Fibroblast of the aortic adventitia (primary cell): ENCODE measurements at places on chromosomes 6 and 20.

DNA sequence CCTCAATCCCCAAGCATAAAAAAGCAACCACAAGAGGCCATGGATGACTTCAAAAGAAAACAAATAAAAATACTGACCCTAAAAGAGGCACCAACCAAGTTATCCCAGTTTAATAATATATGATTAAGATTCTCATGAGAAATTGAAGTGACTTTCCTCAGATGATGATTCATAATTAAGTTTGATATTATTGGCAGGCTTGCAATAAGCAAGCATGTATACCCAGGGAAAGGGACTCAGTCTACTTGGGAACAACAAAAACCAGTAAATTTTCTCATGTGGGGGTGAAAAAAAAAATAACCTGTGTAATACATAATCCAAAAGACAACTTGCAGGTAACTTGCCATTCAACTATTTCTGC, 19.6 kb downstream of the JAG1 start:
- no peak for DNase-seq

GRCh38 chr6:12150812-12151432, 138.8 kb downstream of the HIVEP1 start:
- DNase-seq = no peak

- DNase-seq = no peak
Observed at GRCh38 chr6:123363912-123364311, 272.8 kb downstream of the TRDN start.

DNA sequence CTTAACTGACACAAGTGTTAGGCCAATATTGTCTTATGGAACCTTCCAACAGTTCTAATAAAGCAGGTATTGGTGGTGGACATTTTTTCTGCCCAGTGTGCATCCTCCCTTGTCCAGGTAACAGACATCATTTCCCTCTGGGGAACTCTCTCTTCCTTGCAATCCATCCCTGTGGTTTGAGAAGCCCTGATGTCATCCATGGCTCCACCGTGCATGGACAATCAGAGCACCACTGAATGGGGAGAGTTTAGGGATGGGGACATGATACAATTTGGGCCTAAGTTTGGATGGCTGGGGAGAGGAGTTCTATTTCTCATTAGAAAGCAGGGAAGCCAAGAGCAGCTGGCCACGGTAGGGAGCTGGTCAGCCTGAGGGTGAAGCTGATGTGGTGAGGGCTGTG, 60.2 kb upstream of the ZFP64 start:
- no peak for DNase-seq

- DNase-seq = no peak
Observed at GRCh38 chr6:34496103-34496685, 30.3 kb downstream of the PACSIN1 start.
